ENCODE measurements at places on chromosomes 2 and 18.
A peak's percentile ranks its signal among the peaks of the same experiment; 100 is the strongest.

DNA sequence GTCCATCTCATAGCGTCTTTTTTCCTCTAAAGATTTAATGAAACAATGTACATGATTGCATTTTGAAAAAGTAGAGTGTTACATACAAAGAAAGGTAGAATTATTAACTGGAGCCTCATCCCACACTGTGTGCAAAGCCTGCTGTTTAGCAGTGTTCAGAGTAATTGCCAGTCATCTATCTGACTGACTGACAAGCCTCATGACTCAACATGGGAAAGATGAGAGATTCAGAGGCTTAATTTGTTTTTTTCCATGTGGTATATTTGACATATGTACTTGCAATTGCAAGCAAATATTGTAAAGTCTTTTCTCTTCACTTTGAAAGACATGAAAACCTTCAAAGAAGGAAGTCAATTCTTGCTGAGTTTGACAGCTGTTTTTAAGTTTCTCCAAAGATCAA, 14.7 kb downstream of the PCARE start:
- DNase-seq, result no peak

GRCh38 chr2:65666156-65666725, 233.8 kb upstream of the SPRED2 start:
- no peak for DNase-seq

GRCh38 chr2:9703085-9703678, 72.4 kb upstream of the YWHAQ start:
- DNase-seq, result no peak

DNA sequence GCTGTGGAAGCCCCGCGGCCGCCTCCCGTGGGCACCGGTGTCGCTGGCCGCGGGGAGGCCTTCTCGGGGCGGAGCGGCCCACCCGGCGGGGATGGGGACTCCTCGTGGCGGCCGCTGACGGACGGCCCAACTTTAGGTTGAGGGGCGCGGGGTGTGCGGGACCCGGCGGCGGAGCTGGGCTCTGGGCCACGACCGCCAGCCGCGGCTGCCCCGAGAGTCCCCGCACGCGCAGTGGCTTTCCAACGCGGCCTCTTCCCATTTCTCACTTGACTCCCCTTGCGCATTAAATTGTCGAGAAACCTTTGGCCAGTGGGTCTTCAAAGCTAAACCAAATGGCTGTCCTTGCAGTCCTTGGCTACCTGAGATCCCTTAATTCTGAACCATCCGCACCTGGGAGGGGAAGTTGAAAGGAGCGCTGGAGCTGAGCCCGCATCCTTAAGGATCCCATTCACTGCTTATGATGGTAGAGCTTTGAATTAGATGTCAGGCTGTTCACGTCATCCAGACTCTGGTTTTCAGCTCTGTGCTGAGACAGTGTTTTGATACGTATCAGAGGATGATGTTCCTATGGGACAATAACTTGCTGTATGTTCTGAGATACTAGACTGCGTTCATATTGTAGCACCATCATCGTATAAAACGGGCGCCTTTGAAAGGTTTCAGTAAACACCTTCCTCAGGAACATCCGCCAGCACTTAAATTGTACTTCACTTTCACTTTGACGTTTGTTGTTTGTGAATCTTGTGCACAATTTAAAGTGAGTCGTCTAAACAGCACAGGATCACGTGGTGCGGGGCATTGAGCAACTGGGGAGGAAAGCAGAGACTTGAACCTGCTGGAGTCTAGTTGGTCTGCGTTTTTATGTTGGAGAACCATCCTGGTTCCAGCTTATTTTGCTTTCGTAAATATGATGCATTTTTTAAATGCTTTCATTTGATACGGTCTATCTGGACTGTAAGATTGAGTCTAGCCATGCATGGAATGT, 874 bp downstream of the CLIP4 start:
- DNase-seq, result no peak

DNA sequence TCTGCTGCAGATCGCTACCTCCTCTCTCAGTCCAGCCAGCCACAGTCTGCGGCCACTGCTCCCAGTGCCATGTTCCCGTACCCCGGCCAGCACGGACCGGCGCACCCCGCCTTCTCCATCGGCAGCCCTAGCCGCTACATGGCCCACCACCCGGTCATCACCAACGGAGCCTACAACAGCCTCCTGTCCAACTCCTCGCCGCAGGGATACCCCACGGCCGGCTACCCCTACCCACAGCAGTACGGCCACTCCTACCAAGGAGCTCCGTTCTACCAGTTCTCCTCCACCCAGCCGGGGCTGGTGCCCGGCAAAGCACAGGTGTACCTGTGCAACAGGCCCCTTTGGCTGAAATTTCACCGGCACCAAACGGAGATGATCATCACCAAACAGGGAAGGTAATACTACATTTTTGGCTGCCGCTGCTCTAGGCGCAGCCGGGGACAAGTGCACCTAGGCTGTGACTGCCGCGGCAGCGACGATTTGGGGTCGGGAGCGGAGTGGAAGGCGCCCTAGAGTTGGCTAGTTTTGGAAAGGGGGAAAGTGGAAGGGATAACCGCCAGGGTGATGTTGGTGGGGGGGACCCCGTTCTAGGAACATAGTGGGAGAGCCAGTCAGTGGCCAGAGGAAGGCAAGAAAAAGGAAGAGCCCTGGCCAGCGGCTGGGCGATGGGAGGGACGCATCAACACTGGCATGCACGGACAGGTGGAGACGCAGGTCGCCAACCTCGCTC, 776 bp downstream of the TBR1 start:
- peak; percentile 64 for DNase-seq

DNA sequence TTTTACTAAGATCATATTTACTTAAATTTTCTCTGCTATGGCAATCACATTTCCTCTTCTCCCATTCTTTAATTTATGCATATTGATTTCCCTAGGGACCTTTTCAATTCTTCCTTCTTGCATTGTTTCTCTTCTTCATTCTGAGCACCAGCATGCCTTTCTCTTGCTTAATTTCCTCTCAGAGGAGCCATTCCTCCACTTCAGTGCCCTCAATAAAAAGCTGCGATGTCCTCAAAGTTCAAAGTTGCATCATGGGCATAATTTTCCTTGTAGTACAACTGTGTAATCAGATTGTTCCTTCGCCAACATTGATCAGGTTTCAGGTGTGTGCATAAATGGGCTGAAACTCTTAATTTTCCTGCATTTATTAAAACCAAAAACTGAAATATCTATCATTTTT, 21.8 kb upstream of the CD226 start:
- no peak for DNase-seq

GRCh38 chr18:12307701-12308385, at the start of gene TUBB6:
TUBB6 (plus strand) TSS chr18:12308241; CDS start chr18:12308293, 52 bp downstream.
- DNase-seq, result no peak

GRCh38 chr2:70832386-70832785, 3.2 kb downstream of the CD207 start:
- DNase-seq, result no peak

DNA sequence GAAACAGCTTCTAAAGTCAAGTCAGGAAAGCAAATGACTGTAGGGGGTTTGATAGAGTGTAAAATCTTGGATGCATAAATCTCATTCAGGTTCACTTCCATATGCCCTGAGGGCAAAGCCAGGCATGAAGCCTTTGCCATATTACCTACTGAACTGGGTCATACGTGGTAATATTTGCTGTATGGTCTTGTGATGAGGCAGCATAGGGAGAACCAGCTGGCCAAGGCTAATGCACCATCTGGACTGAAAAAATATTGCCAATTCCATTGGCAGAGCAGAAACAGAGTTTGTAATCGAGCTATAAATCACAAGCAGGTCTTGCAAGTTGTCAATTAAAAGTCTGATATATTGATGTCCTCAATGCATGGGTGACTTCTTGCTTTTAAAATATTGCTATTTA, 243.8 kb downstream of the ERBB4 start:
- DNase-seq, result no peak

- DNase-seq, result peak; percentile 12
Measured at GRCh38 chr2:74092275-74092674, 55.4 kb downstream of the BOLA3 start.

- DNase-seq, result no peak
Measured at GRCh38 chr2:54909001-54909400, 141.2 kb downstream of the RTN4 start.

DNA sequence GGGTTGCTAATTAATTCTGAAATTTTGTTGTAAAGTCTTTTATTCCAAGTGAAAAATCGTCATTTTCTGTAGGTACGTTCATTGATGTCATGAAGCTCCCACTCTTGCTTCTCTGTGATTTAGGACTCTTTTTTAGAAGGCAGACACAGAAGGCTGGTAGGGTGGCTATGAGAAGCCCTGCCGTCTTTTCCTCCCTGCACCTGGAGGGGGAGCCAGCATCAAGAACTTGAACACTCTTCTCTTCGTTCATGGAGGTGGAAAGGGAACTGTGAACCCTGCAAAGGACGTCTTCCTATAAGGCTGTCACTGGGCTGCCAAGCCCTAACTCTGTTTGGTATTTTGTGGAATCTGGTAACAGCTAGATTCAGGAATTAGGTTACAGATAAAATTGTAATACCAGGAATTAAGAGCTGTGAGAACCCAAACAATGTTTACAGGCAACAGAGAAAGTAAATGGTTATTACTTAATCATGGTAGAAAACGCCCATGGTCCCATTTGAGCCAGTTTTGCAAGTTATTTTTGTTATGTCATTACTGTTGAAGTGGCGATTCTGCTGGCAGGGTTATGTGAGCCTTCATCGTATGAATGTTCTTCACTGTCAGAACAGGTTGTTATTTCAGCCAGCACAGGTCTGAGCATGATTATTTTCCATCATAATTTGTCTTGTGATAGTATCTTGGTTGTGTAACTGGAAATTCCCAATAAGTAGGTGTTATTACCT, 112.2 kb downstream of the OSBPL6 start:
- DNase-seq, result peak; percentile 58

DNA sequence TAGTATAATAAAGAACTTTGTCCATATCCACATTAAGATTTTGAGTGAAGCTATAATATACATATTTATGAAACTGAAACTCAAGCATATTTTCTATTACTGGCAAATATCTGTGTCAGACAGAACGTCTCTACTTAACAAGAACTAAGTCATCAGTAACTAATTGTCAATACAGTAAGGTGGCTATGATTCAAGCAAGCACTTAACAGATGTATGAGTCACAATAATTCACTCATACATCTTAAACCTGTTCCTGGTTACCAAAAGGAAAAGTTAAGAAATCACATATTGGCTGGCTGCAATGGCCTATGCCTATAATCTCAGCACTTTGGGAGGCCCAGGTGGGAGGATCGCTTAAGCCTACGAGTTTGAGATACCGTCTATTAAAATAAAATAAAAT, 96.0 kb downstream of the SOS1 start:
- DNase-seq, result no peak

DNA sequence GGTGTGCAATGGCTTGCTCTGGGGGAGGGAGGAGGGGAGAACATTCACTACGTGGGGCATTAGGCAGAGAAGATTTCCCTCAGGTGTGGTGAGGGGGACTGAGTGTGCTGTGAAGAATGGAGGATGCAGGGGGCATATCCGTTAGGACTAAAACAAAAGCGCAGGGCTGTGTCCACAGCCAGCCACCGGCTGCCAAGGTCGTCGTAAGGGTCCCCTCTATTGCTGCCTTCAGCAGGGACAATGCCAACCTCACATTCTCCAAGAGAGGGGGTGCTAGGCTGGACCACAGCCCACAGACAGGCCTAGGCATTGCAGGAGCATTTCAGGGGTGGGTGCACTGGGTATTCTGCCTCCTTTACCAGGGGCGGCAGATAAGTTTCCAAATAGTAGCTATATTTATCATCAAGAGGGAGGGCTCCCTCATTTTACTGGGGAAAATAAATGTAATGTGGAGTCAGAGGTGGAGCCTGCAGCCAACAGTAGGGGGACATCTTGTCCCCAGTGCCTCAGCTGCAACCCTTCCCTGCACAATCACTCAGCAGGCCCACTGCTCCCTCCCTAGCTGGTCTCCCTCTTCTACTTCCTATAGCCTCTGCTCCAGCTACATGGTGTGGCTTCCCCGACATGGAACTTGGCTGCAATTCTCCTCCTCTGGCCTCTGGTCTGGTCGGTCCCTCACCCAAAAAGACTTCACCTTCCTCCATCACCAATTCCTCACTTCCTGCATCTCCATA, 74.9 kb upstream of the OTOF start:
- DNase-seq, result no peak

- DNase-seq, result peak; percentile 79
Measured at GRCh38 chr2:28390746-28391563, 1.7 kb upstream of the FOSL2 start.

DNA sequence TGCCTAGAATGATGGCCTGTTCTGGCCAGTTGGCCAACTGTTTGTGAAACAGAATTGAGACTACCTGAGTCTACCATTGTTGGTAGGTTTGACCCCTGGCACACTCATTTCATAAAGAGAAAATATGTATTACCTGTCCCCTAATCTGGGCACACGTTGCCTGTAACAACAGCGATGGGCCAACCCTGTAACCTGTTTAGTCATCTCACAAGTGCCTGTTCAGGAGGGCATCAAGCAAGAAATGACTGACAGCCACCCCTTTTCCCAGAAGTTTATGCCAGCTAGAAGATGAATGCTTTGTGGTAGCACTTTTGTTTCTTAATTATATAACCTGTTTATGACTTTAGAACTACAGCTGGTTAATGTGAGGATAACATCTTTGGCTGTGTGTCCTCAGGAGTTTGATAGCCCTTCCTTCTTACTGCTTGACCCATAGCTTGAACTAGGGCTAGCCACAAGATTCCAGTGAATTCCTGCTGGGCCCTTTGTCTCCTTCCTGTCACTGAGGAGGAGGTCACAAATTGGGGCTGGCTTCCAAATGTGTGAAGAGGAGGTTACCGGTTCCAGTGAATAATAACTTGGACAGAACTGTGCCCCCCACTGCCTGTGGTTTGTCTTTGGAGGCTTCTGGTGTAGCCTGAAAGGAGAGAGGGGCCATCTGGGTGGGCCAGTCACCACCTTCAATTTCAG, 273.9 kb upstream of the EPAS1 start:
- no peak for DNase-seq
